NCI-H2081 (cell line): ENCODE measurements at places on chromosomes 11 and 22.

GRCh38 chr11:95147364-95147905 is 57.8 kb downstream of the ENDOD1 start:
- no peak for DNase-seq

GRCh38 chr11:48006301-48006992 is 26.1 kb downstream of the PTPRJ start:
- DNase-seq: no peak

DNA sequence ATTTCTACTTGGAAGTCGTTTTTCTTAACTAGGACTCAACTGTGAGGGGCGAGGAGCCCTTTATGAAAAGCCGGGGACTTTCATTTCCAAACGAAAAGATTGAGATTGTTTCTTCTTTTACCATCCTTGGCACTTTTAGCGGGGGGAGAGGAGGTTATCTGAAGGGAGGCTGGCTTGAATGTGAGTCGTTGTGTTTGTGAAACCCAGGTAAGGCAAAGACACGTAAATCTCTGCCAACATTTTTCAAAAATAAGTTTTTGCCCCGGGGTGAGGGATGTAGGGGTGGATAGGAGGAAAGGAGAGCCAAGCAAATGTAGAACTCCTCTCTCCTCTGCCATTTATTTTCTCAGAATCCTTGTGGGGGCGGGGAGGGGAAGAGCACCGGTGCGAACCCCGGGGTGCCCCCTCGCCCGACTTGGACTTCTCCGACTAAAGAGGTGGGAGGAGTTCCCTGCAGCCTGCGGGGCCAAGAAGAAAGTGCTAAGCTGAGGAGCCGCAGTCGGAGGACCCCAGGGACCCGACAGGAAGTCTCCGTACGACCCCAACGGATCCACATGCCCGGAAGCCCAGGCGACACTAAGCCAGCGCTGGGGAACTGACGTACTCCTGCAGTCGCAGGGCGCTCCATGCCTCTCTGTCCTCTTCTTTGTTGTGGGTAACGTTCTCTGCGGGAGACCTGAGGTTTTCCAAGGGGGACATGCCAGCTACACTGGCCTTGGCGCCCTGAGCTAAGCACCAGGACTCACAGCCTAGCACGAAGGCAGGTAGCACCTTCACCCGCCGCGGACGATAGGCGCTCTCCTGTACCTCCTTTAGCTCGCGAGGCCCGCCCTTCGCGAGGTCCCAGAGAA is 2.4 kb upstream of the WT1 start:
- no peak for DNase-seq

DNA sequence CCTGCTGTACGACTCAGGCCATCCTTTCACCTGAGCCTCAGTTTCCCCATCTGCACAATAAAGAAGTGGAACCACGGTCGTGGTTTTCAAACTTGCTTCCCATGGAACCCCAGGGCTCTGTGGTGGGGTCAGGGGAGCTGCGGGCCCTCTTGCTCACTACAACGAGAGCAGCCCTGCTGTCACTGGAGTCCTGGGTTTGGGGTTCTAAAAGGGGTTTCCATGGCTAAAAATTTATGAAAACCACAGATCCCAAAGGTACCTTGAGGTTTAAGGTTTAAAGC is 45.4 kb upstream of the CARS1 start:
- DNase-seq: no peak

DNA sequence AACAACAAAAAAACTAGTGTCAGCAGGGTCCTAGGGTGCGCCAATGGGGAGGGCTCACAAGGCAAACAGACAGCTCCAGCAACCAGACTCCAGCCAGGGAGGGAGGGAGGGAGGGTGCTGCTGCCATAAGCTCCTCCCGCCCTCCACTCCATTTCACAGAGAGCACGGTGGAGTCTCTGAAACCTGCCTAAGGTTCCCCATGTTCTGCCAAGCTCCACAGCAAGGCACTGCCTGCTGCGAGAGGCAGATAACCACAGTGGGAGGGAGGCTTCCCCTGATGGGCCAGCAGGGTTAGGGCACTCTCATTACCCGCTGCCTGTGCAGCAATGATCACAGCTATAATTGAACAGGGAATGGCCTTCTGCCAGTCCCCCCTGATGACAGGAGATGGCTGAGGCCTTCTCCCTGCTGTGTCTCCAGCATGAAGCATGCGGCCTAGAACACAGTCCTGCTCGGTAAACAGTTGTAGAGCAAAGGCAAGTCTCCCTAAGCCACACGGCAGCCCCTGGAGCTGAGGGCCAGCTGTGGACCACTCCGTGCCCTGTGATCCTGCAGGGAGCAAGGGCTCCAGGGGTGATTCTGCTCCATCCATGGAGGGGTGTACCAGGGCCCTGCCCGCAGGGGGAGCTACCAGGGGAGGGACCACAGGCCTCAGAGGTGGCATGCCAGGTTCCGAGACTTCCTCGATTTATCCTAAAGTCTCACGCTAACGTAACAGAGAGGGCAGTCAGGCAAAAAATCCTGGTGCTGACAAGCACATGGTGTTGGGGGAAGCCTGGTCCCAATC is 42.9 kb downstream of the PC start:
- DNase-seq: peak; percentile 19

DNA sequence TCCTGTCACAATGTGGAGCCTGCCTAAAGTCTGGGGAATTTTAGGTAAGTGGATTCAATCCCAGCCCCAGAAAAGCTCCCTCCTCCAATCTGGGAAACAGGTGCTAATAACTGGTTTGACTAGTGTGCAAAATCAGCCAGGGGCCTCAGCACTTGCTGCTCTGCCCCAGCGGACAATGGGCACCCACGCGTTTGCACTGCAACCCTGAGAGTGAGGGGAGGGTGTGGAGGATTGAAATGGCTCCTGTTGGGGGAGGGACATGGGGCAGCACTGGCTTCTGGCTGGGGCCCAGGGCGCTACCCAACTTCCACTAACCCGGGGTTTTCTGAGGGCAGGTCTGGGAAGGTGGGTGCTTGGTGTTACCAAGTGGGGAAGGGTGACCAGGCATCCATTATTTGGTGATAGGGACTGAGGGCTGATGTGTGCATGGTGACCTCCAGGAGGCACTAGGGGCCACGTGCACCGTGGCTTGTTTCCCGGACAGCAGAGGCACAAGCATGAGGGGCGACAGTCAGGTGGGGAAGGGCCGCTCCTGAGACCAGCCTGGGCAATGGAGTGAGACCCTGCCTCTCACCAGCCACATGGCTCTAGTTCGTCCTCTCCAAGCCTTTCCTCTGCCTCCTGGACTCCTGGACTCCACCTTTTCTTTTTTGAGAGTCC is 4.3 kb upstream of the PNPLA5 start:
- no peak for DNase-seq

- no peak for DNase-seq
Measured at GRCh38 chr22:32410459-32410858, 1.6 kb downstream of the RTCB start.

GRCh38 chr11:117875382-117876058 is 938 bp downstream of the FXYD6 start:
- DNase-seq: peak; percentile 81

DNA sequence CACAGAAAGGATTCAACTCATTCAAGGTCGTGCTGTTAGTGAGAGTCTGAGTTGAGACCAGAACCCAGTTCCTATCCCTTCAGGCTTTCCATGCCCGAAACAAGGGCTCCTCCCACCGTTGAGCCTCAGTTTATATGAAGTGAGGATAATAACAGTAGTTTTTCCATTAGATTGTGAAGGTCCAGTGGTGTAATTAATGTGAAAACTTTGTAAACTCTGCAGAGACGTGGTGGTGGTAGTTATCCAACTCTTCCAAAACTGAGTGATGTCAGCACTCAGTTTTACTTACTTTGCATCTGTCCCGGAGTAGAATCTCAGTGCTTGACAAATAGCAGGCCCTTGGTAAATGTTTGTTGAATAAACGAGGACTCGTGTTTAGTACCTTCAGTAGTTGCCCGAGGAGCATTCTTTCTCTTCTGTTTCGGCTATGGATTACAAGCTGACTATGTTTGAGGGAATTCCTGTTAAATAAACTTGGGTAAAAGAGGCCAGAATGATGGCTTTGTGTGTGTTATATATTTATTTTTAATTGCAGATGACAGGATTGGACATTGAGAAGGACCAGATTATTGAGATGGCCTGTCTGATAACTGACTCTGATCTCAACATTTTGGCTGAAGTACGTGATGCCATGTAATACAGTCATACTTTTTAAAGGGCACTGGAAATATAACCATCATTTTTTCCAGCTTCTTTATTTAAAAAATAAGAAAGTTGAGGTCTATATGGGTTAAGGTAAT is 1.0 kb downstream of the REXO2 start:
- DNase-seq: no peak

- peak; percentile 29 for DNase-seq
Measured at GRCh38 chr11:63882555-63883242, 34.3 kb downstream of the RCOR2 start.

- no peak for DNase-seq
Measured at GRCh38 chr11:69376155-69377028, 82.4 kb downstream of the MYEOV start.

- peak; percentile 45 for DNase-seq
Measured at GRCh38 chr11:108857382-108857781, 192.5 kb downstream of the DDX10 start.
